Stimulated activated CD8-positive, alpha-beta memory T cell treated with anti-CD3 and anti-CD28 coated beads, Interleukin-4, amount 100 ng/mL, for 4 hours (primary cell): ENCODE measurements at places on chromosomes 3 and 15.

DNA sequence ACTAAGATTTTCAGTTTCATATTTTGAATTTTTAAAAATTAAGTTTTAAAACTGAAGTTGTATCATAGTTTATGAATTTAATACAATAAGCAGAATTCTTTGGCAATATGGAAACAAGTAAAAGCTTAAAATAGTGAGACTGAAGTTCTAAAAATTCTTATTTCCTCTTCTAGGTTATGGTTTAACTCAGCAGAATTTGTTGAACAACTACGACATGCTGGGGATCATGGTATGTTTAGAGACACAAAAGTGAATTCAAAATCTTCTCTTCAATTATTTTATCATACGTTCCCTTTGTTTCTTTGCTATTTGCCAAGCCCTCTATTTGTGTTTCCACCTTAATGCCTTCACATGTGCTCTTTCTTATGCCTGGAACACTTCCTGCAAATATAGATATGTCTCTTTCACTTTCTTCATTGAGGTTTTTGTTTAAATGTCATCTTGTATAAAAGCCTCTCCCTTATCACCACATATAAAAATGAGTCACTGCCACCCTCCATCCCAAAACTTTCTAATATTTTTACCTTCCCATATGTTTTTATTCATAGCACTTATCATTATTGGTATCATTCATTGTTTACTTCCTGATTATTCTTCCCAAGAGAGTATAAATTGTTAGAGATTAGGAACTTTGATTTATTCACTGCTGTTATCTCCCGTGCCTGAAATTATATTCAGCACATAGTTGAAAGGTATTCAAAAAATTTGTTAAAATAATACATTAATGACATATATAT, 6.4 kb downstream of the SUCNR1 start:
- no peak for DNase-seq

DNA sequence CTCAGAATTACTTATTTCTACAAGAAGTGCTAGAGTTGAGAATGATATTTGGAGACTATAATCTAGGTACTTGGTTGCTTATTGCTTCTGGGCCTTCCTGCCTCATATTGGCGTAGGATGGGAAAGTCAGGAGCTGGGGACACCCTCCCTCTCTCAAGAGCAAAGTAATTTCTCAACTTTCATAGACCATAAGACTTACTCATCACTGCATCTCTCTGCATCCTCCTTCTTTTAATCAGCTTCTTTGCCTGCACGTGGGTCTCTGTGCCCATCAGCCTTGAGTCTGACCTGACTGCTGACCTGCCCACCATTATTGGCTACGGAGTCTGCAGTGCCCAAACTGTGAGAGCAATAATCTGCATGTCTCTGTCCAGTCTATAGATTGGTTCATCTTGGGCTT, 27.3 kb upstream of the XIRP1 start:
- DNase-seq = no peak

DNA sequence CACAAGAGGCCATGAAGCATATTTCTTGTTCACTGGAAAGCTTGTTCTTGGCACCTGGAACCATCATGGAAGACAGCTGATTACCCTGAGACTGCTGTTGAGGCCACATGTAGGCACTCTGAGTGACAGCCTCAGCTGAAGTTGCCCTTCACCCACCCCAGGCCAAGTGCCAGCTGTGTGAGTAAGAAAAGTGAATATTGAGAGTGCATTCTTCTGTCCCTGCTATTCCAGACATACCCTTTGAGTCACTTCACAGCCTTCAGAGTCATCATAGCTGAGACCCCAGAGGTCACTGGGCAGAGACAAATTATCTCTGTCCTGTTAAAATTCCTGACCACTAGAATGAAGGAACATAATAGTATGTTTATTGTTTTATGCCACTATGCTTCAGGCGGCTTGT, 79.6 kb downstream of the NFKBIZ start:
- DNase-seq = no peak

GRCh38 chr3:48514431-48515227, 10.7 kb upstream of the SHISA5 start:
- DNase-seq = no peak

GRCh38 chr3:149273096-149273751, 51.6 kb upstream of the CP start:
- DNase-seq = no peak

GRCh38 chr3:154852515-154852914, 227.6 kb upstream of the MME start:
- DNase-seq = no peak

- DNase-seq = no peak
These were observed 9.0 kb downstream of the KY start for GRCh38 chr3:134641671-134642300.

DNA sequence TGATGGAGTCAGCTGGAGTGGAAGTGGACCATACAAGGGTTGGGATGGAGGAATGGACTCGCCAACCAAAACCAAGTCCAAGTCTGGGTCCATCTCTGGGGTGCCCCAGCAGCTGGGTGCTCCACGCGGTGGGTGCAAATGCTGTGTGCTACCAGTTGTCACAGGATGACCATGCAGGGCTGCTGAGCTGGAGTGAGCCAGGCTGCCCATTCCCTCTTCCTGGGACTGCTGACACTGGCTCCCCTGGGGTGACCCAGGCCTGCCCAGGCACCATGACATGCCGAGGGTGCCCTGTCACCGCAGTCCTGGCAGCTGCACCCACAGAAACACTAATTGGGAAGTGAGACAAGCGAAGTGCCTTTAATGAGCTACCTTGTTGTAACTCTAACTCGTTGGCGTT, 140.2 kb downstream of the TPRA1 start:
- no peak for DNase-seq

DNA sequence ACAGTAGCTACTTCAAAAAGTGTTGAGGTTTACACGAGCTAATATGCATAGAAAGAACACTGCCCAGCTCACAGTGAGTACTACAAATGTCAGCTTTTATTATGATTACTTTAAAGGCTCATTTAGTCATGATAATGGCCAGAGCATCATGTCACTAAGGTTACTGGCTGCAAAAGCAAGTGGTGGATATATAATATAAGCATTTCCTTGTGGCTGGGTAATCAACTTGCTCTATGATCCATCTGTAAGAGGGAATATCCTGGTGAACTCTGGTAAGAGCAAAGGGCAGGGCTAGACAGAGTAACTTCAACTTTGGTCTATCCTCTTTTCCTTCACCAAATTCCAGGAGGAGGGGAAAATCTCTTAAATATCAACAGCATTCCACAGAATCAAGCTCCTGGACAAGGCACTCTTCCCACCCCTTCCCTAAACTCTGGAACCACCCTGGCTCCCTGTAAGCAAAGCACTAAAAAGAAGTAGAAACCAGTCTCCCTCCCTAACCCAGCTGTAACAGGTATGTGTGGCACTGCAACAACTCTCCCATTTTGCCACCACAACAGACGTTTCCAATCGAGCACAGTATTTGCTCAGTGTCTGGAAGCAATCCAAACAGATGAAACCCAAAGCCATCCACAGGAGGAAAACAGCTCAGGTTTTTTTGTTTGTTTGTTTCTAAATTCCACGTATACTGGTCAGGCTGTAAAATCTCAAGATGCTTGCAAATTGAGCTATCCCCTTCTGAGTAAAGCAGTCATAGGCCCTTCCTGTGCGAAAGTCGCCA, 13.4 kb downstream of the B4GALT4 start:
- no peak for DNase-seq

DNA sequence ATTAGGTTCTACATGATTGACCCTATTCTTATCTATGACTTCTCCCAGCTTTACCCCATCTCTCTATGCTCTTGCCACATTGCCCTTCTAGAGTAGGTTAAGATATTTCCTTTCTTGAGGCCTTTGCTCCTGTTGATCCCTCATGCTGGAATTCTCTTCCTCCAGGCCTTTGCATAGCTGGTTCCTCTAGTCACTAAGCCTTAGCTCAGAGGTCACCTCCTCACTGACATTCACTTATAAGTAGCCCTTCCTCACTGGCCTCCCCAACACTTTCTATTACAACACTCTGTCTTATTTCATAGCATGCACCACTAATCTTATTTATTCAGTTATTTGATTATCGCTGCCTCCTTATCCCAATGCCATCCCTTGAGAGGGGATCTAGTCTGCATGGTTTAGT, 228.4 kb upstream of the COL8A1 start:
- DNase-seq = no peak

- DNase-seq = no peak
These were observed 116.8 kb upstream of the CNTN6 start for GRCh38 chr3:976006-976405.

- no peak for DNase-seq
These were observed 23.8 kb downstream of the C3orf20 start for GRCh38 chr3:14698601-14699244.
